NT2/D1 (cell line): ENCODE measurements at places on chromosomes 12 and 14.

- no peak for DNase-seq
Measured at GRCh38 chr12:132798836-132799235, 29.8 kb downstream of the GOLGA3 start.

DNA sequence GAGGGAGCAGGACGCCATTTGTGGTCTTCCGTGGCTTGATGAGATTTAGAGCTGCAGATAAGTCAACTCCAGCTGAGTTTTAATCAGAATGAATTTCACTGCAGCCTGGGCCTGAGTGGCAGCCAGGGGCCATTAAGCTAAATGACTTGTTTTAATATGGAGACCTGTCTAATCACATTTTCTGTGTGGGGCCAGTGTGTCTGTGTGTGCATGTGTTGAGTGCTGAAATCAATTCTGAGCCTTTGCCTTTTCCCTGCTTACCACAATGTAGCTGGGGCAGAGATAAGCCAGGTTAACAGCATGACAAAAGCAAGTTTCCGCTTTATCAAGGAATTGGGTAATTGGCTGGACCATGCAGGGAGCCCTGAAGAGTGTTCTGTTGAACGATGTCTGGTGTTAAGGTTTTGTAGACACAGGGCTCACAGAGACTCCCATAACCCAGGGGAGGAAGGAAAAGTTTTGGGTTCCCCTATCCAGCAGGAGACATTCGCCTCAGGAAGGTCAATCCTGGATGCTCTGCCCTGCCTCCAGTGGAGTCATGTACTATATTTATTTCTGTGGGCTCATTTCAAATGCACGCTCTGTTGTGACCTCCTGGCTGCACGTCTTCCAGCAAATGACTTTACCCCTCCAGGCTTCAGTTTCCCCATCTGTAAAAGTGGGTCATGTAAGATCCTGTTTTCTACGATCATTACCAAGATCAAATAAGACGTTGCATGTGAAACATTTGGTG lies 24.2 kb downstream of the RPH3A start:
- no peak for DNase-seq

DNA sequence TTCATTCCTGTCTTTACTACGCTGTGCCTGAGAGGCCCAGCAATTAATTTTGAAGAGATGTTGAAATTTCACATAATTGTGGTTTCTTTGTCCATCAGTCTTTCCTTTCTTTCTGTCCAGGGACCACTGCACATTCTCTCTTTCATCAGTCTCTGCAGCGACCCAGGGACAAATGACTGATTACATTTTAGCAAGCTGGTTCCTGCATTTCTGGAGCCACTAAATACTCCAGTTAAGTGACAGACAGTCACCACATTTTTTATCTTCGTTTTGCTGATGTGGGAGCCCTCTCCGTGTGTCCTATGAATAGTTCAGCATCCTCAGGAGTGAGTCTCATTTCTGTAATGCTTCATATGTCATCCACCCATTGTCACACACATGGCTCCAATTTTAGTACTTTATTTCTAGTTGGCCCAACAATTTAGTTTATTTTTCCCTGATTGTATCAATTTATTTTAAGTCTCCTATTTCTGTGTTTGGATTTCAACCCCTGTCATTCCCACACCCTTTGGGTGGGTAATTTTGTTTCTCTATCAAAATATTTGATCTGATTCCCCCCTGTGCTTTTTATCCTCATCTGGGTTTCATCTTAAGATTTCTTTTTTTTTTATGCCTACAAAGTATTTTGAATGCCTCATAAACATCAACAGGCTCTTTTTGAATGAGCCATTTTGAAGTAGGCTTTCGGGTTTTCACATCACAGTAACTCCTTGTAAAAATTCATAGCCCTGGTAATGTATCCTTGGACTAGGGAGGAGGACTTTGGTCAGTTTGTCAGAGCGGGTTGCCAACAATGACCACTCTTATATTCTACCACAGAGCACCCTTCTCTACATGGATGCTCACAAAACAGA lies 1196.5 kb downstream of the GALC start:
- no peak for DNase-seq

DNA sequence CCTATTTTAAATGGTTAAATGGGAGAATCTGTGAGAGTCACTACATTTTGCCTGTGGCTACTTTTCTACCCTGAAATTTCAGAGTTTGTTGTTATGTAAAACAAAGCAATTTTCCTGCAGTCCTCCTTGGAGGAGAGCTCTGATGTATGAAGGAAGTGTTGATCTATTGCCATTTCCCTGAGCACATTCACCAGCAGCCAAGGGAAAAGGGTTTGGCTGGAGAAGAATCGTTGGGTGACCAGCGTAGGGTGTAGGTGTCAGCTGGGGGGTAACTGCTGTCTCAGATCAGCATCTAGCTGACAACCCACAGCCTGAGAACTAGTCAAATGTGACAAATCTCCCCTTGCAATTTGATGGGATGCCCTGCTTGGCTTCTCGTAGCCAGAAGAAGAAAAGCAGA lies 230.5 kb downstream of the PDZRN4 start:
- peak; percentile 20 for DNase-seq

GRCh38 chr14:60495946-60496345 lies 10.1 kb upstream of the C14orf39 start:
- DNase-seq = no peak

DNA sequence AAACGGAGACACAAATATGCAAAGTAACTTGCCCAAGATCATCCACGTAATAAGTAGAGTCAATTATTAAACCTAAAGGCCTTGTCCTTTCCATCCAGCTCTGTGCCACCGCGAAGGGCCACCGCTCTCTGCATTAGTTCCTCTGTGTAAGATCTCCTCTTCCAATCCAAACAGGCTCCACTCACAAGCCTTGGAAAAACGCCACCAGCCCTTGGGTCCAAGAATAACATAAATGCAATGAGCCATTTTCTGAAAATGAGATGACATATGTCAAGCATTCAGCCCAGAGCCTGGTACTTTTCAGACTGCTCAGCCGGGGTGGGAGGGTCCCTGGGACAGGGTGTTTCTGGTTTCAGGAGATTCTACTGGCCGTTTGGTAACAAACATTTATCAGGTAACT lies 30.0 kb downstream of the DGLUCY start:
- no peak for DNase-seq

DNA sequence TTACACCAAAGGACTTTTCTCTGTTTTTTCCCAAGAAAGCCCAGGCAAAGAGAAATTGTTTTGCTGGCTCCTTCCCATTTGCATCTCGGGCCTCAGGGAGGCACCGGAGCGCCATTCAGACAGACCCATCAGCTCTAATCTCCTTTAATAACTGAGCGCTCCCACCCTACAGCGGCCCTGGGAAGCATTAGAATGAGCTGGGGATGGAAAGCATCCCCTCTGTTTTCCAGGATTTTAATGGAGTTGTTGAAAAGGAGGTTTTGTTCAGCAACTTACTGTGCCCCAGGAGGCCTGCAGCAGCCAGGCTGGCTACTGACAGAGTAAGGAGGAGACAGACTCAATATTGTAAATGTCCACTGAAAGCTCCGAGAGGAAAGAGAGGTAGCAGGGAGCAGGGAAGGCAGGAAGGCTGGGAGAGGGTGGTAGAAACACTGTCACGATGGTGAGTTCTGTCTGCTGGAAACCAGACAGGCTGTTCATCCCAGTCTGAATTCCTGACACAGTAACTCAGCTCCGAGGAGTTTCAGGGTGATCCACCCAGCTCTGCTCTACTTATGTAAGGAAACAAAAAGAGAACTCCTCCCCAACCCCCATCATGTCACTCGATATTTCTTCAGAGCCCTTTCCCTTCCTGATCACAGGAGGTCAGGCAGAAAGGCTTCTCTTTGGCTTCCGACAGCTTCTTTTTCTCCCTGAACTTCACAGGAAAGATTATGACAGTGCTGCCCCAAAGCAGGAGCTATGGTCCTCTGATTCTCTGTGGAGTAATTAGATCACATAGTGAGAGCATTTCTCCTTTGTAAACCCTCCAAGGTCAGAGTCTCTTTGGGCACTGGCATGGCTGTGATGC lies 62.5 kb upstream of the TMEM132D start:
- peak; percentile 48 for DNase-seq

DNA sequence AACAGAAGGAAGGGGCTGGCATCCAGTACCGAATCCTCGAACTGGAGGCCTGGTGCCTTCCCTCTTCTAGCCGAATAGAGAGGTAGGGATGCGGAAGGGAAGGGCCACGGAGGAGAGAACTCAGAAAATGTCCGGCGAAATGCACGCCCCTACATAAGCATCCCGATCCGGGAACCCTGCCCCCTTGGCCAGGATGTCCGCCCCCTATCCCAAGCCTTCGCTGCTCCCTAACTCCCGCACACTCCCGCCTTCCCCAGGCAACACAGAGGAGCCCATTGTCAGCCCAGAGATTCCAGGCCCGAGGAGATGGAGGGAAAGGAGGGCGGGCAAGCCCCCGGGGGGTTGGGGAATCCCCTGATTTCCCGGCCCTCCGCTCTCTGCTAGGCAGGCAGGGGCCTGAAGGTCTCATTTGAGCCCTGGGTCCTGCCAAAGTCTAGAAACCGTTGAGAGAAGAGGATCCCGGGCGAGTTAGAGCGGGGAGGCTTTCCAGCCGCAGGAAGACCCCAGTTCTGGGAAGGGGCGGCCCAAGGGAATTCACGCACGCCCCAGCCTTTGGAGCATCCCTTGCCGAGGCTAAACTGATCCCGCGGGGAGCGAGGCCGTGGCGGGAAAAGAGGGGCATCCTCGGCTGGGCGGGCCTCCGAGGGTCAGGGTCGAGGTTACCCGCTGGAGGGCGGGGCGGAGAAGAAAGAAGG lies 569 bp upstream of the ARHGEF40 start:
- no peak for DNase-seq

DNA sequence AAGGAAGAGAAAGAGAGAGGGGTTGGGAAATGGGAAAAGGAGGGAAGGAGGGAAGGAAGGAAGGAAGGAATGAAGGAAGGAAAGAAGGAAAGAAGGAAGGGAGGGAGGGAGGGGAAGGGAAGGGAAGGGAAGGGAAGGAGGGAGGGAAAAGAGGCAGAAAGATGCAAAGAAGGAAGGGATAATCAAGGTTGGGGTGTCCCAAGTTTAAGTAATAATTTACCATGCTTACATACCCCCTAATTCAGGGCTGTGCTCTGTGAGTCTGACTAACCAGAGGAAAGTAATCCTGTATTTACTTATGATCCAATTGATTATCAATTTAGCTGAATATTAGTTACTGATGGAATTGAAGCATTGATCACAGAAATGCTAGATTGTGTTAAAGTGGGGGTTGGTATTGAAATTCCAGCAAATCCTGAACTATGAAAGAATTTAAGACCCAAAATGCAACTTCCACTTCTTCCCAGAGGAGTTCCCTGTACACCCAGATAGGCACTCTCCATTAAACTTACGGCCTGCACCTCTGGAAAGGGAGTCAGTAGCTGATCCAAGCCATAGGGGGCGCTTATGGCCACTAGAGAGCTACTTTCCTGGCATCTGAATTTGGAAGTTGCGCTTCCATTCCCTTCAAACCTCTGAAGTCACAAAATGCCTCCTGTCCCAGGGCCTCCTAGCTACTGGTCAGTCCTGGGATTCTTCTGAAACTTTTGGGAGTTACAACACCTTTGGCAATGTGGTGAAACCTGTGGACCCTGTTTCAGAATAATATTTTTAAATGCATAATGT lies 162.7 kb upstream of the PWP1 start:
- peak; percentile 28 for DNase-seq

GRCh38 chr12:96375841-96376604 lies 24.2 kb downstream of the CDK17 start:
- no peak for DNase-seq

- no peak for DNase-seq
Measured at GRCh38 chr14:94081386-94081820, 293 bp downstream of the IFI27L1 start.

- DNase-seq = no peak
Measured at GRCh38 chr12:68304626-68305025, 27.5 kb downstream of the MDM1 start.

DNA sequence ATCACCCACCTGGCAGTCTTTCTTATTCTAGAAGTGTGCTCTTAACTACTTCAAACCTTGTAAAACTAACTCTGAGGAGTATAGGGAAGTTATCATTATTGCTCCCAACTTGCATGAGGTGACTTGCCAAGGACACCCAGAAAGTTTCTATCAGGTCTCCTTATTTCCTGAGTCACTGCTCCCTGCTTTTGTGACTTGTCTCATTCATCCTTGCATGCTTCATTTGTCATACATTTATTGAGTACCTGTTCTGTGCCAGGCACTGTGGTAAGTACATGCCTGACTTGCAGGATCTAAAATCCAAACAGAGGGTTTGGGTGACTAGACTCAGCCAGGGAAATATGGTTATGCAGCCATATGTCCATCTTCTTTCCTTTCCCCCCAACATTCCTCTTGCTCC lies 25.5 kb downstream of the CFAP251 start:
- no peak for DNase-seq

DNA sequence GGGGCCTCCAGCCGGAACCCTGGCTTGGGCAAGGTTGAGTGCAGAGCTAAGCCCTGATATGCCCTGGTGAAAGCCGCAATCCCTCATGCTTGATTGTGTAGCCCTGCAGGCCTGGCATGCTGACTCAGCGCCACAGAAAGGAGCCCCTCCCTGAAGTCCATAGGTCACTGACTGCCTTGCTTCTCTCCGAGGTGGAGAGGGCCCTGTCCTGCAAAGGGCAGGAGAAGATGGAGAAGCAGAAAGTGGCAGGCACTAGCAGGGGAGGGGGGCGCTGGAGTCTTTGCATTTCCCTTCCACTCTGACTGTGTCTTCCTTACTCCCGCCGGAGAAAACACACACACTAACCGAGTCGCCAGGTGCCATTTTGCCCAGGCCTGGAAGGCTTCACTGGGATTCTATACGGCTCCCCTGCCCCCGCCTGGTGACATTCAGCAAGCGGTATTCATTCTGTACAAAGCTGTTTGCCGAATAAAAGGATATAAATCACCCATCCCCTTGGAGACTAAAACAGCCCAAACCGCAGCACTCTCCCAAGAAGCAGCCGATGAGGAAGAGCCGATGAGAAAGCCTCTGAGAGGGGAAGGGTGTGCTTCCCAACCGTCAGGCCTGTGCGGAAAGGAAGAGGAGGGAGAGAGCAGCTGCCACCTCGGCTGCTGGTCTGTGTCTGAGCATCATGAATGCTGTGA lies 69.8 kb downstream of the SLC6A12 start:
- DNase-seq = no peak

DNA sequence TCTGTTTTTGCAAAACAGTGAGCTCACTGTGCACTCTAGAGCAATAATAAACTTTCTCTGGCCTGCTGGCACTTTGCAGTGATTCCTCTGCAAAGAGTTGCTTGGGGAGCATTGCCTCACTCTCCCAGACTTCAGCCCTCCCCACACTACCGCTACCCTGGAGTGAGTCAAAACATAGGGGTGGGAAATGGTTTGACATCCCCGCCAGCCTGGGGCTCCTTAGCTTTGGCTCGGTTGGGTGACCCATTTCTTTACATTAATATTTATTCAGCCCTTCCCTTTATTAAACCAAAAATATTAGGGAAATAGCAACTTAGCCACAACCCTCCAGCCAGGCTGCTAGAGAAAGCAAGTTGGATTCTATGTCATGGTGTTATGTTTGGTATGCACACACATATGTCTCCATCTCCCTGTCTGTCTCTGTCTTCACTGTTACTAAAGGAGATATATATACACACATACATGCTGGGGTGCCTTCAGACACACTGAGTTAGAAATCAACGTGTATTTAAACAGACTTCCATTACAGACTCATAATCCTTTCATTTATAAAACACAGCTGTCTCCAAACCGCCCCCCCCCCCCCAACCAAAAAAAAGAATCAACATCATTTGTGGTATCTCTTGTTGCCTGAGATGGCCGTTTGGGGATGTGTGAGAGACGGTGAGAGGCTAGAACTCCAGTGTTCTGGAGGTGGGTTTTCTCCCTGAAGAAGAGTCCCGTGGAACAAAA lies 3.4 kb upstream of the IRF2BPL start:
- DNase-seq = no peak
